ENCODE measurements at places on chromosomes 16 and 17.

- DNase-seq, result no peak
Observed at GRCh38 chr16:200388-200787, 20.1 kb downstream of the HBQ1 start.

DNA sequence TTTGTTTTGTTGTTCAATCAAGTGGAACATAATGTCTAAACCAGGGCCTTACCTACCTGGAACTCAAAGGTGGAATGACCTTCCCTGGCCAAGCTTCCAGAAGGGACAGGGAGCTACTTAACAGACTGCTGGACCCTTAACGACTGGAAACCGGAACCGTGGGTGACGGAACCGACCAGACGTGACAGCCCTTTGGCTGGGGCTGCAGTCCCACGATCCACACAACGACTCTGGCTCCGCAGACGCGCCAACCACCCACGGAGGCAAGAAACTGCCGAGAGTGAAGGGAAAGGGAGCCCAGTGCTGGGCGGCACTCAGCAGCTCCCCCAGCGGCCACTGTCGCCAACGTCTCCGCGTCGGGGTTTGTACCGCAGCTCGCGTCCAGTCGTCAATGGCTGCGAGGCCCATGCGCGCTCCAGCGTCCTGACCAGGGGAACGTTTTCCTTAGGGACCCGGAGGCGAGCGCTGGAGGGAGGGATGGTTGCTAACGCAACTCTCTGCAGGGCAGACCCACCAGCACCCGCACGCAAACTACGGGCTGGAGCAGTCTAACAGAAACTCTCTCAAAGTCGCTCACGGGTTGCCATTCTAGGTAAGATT is 5.5 kb upstream of the KIF22 start:
- DNase-seq, result peak; percentile 79

GRCh38 chr17:41008811-41009210 is at the start of gene KRTAP3-1:
KRTAP3-1 (minus strand) TSS chr17:41009128; CDS start chr17:41009074, 54 bp downstream.
- no peak for DNase-seq

- no peak for DNase-seq
Observed at GRCh38 chr16:22366889-22367288, 7.5 kb downstream of the CDR2 start.

DNA sequence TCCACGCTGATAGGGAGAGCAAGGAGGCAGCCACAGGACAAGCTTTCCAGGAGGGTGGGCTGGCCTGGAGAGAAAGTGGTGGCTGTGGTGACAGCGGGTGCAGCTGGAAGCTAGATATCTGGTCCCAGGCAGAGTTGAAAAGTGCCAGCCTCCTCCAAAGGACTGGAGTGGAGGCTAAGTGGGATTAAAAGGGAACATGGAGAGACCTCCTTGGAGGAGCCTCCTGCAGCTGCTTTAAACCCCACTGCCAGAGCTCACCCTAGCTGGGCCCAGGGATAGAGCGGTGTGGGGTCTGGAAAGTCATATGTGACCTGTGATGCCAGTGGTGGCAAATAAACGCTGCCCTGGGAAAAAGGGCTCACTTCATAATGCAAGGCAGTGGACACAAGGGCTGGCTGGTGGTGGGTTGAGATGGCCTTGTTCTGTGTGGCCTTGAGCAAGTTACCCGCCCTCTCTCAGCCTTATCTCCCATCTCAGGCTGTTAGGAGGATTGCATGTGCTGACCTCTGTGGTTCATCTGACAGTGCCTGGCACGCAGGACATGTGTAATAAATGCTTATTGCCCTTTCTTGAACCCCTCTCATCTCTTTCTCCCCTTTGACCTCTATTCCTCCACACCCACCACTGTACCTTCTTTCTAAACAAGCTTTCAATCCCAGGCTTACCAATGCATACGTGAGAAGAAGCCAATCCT is 61.0 kb upstream of the LGALS9 start:
- no peak for DNase-seq

DNA sequence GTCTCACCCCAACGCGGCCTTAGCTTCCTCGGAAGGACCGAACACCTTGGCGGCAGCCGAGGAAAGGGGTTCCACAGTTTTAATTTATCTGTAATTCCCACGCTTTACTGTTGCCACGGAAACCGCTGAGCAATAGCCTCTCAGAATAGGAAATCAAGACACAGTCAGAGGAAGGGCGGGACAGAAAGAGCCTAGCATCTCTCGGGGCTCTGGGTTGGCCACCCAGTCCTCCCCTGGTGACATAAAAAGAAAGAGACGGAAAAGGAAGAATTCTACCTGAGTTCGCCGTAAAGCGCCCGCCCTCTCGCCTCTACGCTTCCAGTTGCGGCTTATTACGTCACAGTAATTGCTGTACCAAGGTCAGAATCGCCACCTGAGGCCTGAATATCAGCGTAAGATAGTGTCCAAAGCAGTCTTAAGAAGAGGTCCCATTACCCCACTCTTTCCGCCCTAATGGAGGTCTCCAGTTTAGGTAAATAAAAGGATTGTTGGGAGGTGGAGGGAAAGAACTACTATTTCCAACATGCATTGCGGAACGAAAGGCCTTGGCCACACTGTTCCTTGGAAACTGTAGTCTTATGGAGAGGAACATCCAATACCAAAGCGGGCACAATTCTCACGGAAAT is 761 bp upstream of the NBR1 start:
- DNase-seq, result peak; percentile 93

GRCh38 chr17:1412185-1413110 is 12.4 kb upstream of the YWHAE start:
- no peak for DNase-seq

GRCh38 chr17:47204722-47205418 is 4.3 kb upstream of the MYL4 start:
- peak; percentile 53 for DNase-seq

- no peak for DNase-seq
Observed at GRCh38 chr17:15446036-15446435, 21.4 kb downstream of the CDRT4 start.

GRCh38 chr17:34581446-34582184 is 2.2 kb downstream of the TMEM132E start:
- DNase-seq, result no peak

DNA sequence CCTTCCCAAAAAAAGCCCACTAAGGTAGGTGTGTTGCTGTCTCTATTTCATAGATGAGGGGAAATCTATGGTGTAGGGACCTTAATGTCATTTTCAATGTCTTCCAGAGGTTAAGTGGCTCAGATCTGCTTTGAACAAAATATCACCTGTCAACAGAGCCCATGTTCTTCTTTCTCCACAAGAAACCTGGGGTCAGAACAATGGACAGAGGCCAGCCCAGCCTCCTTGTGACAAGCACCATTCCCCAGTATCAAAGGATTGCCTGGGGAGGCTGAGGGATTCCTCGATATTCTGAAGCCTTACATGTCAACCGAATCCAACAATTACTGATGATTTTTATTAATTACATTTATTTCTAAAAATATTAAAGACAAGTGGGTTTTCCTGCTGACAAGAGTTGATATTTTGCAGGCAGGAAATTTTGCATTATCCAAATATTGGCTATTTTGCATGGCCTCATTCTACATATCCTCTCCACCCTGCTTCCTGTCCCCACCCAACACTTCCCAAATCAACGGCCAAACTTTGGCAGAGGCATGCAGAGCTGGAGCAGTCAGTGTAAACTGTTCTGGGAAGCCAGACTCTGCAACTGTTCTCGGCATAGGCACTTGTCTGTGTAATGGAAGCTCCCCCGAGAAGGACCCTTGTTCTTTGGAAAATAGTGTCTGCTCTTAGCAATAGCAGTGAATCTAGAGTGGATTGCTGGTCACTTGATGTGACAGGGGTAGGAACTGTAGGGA is 281.5 kb downstream of the HS3ST3A1 start:
- DNase-seq, result no peak

GRCh38 chr17:2799653-2800052 is 3.4 kb downstream of the RAP1GAP2 start:
- DNase-seq, result no peak

- no peak for DNase-seq
Observed at GRCh38 chr16:89623511-89624261, 10.2 kb downstream of the DPEP1 start.

- no peak for DNase-seq
Observed at GRCh38 chr16:58259995-58260394, 34.8 kb downstream of the PRSS54 start.

GRCh38 chr16:88035292-88035691 is 84.1 kb downstream of the BANP start:
- no peak for DNase-seq

DNA sequence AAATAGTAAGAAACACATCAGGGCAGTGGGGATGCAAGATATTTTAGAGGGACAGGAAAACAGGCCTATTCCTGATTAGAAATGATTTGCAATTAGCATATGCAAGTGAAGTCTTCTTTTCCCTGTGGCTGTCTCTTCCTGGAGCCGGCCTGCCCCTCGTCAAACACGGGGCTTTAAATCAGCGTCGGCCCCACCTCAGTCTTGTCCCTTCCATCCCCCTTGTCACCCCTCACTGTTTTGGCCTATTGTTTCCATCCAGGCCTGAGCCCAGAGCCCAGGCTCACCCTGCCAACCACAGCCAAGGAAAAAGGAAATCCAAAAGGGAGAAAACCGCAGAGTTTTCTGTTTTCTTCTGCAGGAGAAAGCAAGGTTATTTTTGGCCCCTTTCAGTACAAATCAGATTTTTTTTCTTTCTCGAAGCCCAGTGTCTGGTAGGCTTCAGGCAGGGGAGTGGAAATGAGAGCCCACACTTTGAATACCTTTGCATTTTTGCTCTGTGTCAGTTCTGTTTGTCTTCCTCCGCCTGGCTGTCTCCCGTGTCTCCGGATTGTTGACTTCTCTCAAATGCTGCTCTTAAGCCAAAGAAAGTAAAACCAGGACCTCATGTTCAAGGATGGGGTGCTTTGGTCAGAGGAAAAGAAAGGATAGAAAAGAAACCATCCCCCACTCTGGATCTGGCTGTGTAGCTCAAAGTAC is 399.9 kb upstream of the CDH11 start:
- DNase-seq, result no peak

DNA sequence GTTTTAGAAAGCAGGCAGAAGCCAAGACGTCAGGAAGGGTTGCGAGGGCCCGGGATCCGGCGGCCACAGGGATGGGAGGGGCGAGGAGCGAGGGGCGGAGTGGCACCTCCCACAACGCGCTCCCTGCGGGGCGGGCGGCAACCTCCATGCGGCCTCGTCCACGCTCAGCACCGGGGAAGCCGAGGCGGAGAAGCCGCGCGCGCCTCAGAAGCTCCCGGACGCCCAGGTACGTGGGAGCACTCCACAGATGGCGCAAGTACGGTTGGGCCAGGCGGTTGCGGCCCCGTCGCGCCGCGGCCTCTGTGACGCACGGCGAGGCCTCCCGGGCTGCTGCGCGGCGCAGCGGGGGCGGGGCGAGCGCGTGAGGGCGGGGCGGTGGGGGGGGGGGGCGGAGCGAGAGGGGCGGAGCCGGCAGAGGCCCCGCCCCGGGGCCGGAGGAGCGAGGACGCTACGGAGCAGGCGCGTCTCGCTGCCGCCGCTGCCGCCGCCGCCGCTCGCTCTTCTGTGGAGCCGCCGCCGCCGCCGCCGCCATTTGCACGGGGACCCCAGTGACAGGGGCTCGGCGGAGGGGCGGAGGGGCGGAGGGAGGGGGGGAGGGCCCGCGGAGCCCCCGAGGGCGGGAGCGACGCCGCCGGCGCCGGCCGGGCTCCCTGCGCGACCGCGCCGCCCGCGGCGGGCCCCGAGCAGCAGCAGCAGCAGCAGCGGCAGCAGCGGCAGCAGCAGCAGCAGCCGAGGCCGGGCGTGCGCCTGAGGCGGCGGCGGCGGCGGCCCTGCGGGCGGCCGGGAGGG is at the start of gene TENT4B:
Gene TENT4B, plus strand, starts transcription at position 500 of the 789 bp plus-strand sequence. CDS start 316 bp downstream, outside the sequence.
- peak; percentile 86 for DNase-seq
